ENCODE measurements at places on chromosomes 11 and 22. TPM values are rescaled to one million over a fixed set of nuclear protein-coding genes. Genes with fewer than 3 reads are reported as not detected.

GRCh38 chr22:20247010-20247505 is 21.1 kb downstream of the RTN4R start:
- DNase-seq, result no peak
- no peak overlapping the region for H3K4me3 ChIP-seq
- peaks cover 31% of the 10 kb centered on the region for H3K4me1 ChIP-seq
- H3K27me3 ChIP-seq, result no peaks in the 10 kb centered on the region

GRCh38 chr11:103703437-103703836 is 333.0 kb upstream of the DDI1 start:
- H3K36me3 ChIP-seq, result no peaks in the 10 kb centered on the region
- H3K4me1 ChIP-seq, result peaks cover 26% of the 10 kb centered on the region
- DNase-seq, result no peak
- H3K27me3 ChIP-seq, result no peaks in the 10 kb centered on the region
- no peak overlapping the region for H3K4me3 ChIP-seq

DNA sequence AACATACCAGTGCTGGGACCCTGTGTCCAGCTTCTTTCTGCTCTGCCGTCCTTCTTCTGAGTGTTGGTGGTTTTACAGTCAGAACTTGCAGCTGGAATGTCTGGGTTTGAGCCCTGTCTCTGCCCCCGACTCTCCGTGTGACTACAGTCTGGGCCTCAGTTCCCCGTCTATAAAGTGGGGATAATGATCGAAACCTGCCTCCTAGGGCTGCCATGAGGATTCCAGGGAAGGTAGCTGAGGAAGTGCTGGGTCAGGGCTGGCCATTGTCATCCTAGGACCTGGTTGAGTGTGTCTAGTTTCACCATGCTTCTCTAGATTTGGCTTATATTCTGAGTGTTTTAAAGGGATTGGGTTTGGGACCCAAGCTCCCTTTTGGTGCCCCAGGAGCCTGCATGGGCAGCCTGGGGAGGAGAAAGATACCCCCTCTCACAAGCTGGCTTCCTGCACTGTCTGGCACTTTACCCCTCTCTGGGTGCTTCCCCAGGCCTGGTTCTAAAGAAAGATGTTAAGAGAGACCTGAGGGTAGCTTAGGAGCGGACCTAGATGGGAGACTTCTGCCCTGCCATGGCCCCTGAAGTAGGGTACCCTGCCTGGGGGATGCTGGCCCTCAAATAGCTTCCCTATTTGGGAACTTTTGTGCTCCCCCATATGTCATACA is 49.9 kb downstream of the TSPAN18 start:
- H3K4me1 ChIP-seq, result peaks cover 26% of the 10 kb centered on the region
- H3K36me3 ChIP-seq, result no peaks in the 10 kb centered on the region
- no peaks in the 10 kb centered on the region for H3K27me3 ChIP-seq
- H3K4me3 ChIP-seq, result no peak overlapping the region
- peak; percentile 27 for DNase-seq

GRCh38 chr22:29305836-29306174 is 645 bp upstream of the GAS2L1 start:
- DNase-seq, result no peak
- no peaks in the 10 kb centered on the region for H3K27me3 ChIP-seq
- H3K27ac ChIP-seq, result peak overlapping the region; percentile 85
- peak overlapping the region; percentile 79 for H3K4me3 ChIP-seq

DNA sequence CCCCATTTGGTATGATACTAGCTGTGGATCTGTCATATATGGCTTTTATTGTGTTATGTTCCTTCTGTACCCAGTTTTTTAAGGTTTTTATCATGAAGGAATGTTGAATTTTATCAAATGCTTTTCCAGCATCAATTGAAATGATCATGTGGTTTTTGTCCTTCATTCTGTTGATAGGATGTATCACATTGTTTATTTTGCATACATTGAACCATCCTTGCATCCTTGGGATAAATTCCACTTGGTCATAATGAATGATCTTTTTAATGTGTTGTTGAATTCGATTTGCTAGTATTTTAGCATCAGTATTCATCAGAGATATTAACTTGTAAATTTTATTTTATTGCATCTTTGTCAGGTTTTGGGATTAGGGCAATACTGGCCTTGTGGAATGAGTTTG is 31.1 kb downstream of the TAF1D start:
- no peak overlapping the region for H3K27ac ChIP-seq
- H3K4me1 ChIP-seq, result no peaks in the 10 kb centered on the region
- H3K27me3 ChIP-seq, result no peaks in the 10 kb centered on the region
- no peak overlapping the region for H3K4me3 ChIP-seq
- DNase-seq, result no peak

DNA sequence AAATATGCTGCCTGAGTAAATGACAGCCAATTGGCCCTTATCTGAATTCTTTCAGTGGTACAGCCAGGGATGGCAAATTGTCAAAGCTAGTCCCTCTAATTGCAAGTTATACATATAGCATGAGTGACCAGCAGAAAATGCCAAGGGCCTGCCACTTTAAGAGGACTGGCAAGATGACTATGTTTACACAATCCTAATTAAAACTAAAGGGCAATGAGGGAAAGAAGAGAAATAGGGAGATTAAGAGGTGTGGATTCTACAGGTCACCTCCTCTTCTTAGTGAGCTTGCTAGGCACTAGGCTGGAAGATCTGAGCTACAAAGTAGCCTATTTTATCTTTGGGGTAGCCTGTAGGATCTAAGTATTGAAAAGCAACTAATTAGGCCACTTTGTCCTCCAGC is 13.5 kb downstream of the NUMA1 start:
- no peak for DNase-seq
- no peak overlapping the region for H3K27ac ChIP-seq
- H3K27me3 ChIP-seq, result no peaks in the 10 kb centered on the region

DNA sequence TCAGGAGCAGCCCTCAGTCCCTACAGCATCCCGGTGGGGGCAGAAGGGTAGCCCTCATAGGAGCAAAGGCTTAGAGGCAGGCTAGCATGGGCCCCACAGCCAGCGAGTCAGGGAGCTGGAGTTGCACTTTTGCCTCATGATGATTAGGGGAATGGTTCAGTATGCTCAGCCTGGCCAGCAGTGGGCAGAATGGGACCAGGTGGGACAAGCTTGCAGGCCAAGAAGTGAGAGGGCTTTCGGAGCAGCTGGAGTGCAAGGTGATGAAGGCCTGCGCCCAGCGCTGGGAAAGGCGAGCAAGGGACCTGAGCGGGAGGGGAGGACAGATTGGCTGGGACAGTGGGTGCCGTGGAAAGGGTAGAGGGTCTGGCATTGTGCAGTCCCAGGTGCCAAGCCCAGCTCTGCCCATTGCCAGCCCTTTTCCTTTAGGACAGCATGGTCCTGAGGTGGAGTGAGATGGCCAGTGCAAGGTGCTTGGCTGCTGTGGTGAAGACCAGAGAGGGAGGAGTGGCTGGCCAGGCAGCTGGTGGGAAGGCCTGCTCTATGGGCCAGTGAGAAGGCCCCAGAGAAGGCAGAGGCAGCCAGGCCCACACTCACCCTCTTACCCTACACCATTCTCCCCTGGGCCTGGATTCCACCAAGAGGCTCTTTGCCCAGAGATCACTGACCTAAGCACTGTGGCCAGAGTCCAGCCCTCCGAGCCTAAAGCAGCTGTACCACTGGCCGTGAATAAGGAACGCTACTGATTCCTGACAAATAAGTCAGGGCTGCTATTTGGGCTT is 47.9 kb upstream of the SUSD2 start:
- H3K4me3 ChIP-seq, result no peak overlapping the region
- no peak overlapping the region for H3K27ac ChIP-seq
- DNase-seq, result no peak
- peaks cover 5% of the 10 kb centered on the region for H3K4me1 ChIP-seq
- peaks cover 13% of the 10 kb centered on the region for H3K36me3 ChIP-seq

- peaks cover 16% of the 10 kb centered on the region for H3K27me3 ChIP-seq
- DNase-seq, result no peak
- no peak overlapping the region for H3K27ac ChIP-seq
- H3K4me3 ChIP-seq, result no peak overlapping the region
- no peaks in the 10 kb centered on the region for H3K4me1 ChIP-seq
Measured at GRCh38 chr11:69530278-69531070, 49.0 kb downstream of the LINC01488 start.

DNA sequence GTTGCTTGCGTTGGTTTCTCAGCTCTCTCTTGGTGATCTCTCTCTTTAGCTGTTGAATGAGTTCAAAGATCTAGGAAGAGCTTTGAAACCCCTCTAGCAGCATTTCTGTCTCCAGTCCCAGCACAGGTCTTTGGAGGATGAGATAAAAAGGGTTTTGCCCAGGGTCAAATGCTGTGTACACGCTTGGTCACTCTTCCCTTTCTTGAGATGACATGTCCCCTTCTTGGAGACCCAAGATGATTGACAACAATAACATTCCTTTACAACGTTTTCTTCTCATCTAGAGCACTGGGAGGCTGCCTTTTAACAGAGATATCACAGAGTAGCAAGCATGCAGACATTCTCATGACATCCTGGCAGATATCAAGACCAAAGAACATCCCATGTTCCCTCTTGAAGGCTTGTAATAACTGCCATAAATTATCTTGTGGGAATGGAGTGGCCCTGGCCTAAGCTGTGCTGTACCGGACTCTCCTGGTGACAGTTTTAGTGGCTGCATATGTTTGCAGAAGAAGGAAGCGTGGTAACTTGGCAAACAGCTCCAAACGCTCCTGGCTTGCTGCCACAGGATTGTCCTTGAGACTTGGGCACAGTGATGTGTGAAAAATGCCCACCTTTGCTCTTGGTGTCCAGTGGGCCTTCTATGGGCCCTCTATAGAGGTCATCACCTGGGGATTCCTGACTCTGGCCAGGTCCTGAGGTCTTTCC is 107.8 kb downstream of the PTPRJ start:
- H3K4me3 ChIP-seq, result no peak overlapping the region
- no peak overlapping the region for H3K27ac ChIP-seq
- H3K36me3 ChIP-seq, result peaks cover 2% of the 10 kb centered on the region
- peaks cover 54% of the 10 kb centered on the region for H3K27me3 ChIP-seq
- no peak for DNase-seq
- H3K4me1 ChIP-seq, result peaks cover 33% of the 10 kb centered on the region

DNA sequence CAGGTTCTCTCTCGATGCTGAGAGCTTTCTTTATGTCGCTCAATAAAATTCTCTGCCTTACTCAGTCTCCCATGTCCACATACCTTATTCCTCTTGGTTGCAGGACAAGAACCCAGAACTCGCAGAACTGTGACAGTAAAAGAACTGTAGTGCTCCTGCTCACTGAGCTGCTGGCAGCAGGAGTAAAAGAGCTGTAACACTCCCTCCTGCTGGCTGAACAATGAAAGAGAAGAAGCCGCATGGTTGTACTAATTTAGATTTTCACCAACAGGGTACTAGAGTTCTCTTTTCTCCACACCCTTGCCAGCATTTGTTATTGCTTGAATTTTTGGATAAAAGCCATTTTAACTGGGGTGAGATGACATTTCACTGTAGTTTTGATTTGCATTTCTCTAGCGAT is 433.2 kb downstream of the GUCY1A2 start:
- H3K27me3 ChIP-seq, result no peaks in the 10 kb centered on the region
- no peak overlapping the region for H3K27ac ChIP-seq
- H3K4me3 ChIP-seq, result no peak overlapping the region
- DNase-seq, result no peak
- peaks cover 3% of the 10 kb centered on the region for H3K36me3 ChIP-seq

DNA sequence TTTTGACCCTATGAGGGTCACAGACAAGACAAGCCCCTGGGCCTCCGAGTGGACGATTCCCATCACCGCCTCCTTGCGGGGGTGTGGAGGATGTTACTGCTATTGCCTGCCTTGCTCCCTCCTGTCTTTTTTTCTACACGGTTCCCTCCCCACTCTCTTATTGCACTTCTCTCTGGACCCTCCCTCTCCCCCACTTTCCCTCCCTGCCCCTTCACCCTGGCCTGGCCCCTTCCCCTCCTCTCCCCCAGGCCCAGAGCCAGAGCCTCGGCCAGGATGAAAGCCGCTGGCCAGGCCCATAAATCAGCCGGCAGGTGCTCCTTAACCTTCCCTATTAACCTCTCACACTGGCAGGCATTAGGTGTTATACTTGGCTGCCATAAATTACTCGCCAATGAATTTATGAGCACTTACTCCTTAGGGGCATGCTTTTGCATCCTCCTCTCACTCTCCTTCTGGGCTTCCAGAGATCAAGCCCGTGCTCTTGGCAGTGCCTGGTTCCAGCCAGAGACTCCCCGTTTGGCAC is 18.3 kb upstream of the ALX4 start:
- DNase-seq, result no peak
- H3K27me3 ChIP-seq, result peaks cover 94% of the 10 kb centered on the region

DNA sequence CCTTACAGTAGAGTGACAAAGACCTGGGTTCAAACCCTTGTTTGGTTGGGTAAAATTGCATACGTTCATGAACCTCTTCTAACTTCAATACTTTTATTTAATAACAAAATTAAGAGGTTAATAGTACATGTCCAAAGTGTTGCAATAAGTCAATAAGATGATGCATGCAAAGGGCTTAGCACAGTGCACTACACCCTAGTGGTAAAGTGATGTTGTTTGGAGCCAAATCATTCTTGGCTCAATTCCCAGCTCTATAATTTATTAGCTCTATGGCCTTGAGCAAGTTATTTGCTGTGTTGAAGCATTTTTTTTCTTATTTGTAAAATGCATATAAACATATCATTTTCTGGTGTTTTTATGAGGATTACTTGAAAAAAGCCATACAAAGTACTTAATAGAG is 945.3 kb downstream of the LRRC4C start:
- peaks cover 4% of the 10 kb centered on the region for H3K4me1 ChIP-seq
- DNase-seq, result no peak
- H3K4me3 ChIP-seq, result no peak overlapping the region
- H3K27ac ChIP-seq, result no peak overlapping the region

CARNS1 gene
- 24.6 TPM for total RNA-seq

ELF5 gene
- 2.1 TPM for total RNA-seq

LRRC4C gene
- 16.5 TPM for total RNA-seq

PTS gene
- total RNA-seq, result 56.2 TPM

FLRT1 gene
- total RNA-seq, result 7.9 TPM

FBXO3 gene
- total RNA-seq, result 28.7 TPM

FXYD2 gene
- 5.7 TPM for total RNA-seq

OSM gene
- not detected for total RNA-seq

PRR33 gene
- total RNA-seq, result not detected

IGLL1 gene
- total RNA-seq, result not detected

All from mesothelial cell of epicardium (in vitro differentiated cells).